ENCODE measurements at places on chromosomes 11 and 22.
A peak's percentile ranks its signal among the peaks of the same experiment; 100 is the strongest.

DNA sequence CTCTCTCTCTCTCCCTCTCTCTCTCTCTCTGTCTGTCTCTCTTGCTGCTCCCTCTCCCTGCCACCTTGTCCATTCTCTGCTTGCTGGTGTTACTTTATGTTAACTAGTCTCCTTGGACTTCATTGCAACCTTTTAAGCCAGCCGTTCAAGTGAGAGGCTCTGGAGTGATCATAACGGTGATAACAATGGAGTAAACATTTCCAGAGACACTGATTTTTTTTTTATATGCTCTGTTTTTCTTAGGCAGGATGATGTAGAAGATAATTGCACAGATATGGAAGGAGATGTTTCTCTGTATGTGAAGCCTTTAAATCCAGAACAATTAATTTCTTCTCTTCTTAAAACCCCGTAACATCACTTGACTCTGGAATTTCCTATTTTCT is 287.7 kb downstream of the TMEM135 start:
- DNase-seq, result no peak

GRCh38 chr11:38460896-38461295 is 1862.9 kb upstream of the RAG2 start:
- no peak for DNase-seq

DNA sequence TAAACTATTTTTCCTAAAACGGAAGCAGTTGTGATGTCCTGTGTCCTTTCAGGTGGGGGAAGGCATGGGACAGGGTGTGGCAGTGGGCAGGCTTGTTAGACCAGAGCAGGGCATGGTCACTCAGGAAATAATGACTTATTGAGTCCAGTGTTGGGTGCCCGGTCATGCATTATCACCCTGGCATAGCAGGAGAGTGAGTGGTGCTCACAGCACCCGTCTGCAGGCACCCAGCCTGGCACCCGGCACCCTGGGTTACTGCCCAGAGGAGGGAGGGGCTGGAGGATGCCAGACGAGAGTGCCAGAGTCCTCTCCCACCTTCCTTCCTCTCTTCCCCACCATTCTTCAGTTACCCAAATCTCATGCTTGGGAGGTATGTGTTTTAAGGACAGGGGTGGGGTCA is 59.1 kb downstream of the ST3GAL4 start:
- no peak for DNase-seq

DNA sequence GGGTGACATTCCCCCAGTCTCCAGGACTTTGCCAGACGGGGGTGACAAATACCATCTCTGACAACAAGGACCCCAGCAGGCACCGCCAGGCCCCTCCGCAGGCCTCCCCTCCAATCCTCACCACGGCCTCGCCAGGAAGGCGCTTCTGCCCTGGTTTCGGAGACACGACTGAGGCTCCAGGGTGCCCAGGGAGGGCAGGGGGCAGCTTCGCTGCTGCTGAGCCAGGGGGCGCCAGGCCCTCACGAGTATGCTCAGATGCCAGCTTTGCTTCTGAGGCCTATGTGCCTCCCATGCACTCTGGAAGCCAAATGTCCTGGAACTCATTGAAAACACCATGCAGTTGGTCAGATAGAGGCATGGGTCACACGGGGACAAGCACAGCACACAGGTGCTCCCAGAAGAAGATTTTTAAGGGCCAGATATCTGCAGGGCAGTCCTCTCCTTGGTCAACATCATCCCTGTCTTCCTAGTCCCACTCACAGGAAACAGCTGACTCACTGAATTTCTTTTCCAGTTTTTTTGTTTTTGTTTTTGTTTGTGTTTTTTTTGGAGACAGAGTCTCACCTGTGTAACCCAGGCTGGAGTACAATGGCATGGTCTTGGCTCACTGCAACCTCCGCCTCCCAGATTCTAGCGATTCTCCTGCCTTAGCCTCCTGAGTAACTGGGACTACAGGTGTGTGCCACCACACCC is 19.9 kb downstream of the BID start:
- DNase-seq, result no peak

DNA sequence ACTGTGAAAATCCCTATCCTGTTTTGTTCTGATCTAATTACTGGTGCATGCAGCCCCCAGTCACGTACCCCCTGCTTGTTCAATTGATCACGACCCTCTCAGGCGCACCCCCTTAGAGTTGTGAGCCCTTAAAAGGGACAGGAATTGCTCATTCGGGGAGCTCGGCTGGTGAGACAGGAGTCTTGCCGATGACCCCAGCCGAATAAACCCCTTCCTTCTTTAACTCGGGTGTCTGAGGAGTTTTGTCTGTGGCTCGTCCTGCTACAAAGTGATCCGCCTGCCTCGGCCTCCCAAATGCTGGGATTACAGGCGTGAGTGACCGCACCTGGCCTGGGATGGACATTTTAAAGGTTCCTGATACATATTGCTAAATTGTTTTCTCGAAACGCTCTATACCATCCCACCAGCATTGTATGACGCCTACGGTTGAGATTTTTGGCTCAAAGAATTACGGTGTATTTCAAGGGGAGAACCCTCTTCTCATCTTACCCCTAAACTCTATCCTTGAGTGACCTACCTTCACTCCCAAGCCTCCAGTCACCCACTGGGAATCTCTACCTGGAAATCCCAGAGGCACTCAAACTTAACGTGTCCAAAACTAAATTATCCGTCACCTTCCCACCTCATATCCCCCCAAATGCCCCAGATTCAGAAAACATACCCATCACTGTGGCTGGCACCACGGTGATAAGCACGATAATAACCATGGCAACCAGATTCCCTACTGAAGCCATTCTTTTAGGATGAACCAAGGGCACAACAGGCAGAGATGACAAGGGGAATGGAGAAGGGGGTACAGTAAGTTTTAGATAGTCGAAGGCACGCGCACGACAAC is 789 bp upstream of the POLA2 start:
- no peak for DNase-seq

- no peak for DNase-seq
These were observed 14.9 kb downstream of the CLMP start for GRCh38 chr11:123180166-123180565.

GRCh38 chr11:132904607-132905006 is 627.7 kb downstream of the OPCML start:
- no peak for DNase-seq

DNA sequence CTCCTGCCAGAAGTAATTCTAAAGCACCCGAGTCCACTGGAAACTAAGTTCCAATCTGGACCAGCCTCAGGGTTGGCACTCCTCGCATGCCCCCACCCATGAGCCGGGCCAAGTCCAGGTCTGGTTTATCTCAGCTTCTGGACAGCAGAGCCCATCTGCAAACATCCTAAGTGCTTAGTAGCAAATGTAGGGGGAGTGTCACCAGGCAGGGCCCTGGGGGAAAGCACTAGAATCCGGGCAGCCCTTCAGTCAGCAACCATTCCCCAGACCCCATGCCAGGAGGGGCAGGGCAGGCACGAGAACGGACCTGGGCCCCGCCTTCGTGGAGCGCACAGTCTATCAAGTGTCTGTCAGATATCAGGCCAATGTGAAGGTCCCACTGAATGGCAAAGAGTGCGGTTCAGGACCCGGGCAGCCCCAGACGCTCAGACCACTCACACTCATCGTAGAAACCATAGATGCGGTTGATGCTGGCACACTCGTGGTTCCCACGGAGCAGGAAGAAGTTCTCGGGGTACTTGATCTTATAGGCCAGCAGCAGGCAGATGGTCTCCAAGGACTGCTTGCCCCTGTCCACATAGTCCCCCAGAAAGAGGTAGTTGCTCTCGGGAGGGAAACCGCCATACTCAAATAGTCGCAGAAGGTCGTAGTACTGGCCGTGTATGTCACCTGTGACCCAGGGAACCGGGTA is 1.3 kb downstream of the PPP1CA start:
- no peak for DNase-seq

DNA sequence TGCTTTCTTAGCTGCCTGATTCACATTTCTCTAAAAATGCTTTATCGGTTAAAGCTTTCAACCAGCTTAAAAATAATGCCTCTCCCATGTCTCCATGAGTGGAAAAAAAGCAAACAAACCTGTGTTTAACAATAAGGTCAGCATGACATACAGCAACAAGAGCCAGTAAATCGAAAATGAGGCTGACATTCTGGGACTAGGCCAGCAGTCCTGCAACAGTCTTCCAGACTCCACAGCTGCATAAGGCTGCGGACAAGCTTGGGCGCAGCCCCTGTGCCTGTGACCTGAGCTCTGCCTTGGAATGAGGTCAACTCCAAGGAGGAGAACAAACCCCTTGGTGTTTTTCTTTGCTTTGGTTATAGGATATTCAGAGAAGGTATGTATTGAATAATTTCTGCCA is 95.5 kb downstream of the PGR start:
- DNase-seq, result no peak

DNA sequence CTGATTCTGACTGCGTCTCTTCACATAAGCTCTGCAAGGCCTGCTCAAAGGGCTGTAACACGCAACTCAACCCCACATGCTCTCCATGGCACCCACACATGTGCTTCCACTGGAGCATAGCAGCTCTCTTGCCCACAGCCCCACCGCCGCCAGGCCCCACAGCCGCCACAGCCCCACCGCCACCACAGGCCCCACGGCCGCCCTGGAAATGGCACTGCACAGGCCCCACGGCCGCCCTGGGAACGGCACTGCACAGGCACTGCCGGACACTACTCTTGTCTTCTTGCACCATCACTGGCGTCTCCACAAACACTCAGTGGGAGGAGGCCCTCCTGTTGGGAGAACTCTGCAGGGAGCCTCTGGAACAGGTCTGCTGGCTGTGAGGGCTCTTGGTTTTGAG is 8.6 kb downstream of the MOB2 start:
- no peak for DNase-seq

- peak; percentile 20 for DNase-seq
These were observed 23.7 kb downstream of the JAML start for GRCh38 chr11:118200901-118201680.

DNA sequence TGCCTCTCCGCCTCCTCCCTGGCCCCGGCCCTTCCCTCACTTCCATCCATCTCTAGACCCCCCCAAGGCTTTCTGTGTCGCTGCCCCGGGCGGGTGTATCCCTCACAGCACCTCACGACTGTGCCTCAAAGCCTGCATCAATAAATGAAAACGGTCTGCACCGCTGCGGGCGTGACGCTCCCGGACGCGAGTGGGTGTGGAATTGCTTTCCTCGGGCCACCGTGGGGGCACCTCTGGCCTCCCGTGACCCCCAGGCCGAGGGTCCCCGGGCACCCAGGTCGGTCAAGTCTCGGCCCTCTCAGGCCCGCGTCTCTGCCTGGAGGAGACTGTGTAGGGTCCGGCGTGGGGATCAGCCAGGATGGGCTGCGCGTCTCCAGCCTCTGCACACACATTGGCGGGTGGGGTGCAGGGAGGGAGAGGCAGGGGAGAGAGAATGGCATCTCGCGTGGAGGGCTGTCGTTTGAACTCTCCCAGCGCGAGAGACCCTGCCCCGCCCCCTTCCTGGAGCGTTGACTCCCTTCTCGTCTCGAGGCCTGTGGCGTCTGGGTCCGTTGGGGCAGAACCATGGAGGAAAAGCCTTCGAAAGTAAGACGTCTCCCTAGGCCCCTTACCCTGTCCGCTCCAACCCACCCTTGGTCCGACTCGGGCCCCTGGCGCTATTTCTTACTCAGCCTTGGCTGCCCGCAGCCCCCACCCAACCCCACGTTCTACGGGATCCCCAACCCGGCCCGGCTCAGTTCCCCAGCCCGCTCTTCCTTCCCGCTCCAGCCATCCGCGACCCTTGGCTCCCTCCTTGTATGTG is at the start of gene CATSPERZ:
TSS of gene CATSPERZ (plus strand) at position 512 of the 802 bp plus-strand sequence. CDS start at position 565, 53 bp downstream.
- no peak for DNase-seq

DNA sequence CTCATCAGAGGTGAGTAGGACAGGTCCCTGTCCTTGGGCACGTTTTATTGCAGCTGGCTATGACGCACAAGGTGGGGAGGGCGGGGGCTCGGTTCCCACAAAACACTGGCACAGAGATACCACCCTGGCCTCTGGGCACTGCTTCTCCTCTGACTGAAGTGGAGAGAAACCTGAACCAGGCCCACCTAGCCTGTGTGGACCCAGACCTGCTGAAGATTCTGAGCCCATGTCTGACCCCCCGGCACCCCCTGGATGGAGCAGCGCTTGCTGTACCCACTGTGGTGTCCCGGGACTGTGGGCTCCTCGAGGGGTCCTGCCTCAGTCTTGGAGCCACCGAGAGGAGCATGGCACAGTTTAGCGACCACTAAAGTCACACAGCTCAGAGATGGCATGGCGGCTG is 72.6 kb downstream of the PARVB start:
- no peak for DNase-seq

GRCh38 chr11:90646266-90646665 is 423.4 kb upstream of the CHORDC1 start:
- no peak for DNase-seq

- DNase-seq, result no peak
These were observed 67.4 kb downstream of the BRD1 start for GRCh38 chr22:49760280-49760629.

DNA sequence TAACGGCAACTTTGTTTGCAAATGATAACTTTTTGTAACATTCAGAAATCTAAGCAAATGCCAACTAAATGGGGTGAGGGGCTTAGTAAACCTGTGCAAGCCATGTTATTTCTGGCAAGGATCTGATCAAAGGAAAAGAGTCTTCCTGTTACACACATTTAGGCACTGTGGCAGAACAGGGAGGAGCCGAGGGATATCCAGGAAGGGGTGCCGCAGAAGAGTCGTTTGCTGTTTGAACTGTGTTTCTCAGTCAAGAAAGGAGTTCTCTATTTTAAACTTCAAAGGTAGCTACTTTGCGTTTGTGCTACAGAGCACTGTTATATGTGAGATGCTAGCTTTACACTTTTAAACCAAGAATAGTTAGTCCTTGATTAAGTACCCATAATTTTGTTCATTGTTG is 175.5 kb downstream of the ETS1 start:
- no peak for DNase-seq

GRCh38 chr11:27055065-27055682 is 14.6 kb downstream of the BBOX1 start:
- no peak for DNase-seq

- no peak for DNase-seq
These were observed 39.2 kb downstream of the PTPRJ start for GRCh38 chr11:48019595-48019994.

- DNase-seq, result no peak
These were observed 21.3 kb upstream of the GRAMD4 start for GRCh38 chr22:46598737-46599424.

DNA sequence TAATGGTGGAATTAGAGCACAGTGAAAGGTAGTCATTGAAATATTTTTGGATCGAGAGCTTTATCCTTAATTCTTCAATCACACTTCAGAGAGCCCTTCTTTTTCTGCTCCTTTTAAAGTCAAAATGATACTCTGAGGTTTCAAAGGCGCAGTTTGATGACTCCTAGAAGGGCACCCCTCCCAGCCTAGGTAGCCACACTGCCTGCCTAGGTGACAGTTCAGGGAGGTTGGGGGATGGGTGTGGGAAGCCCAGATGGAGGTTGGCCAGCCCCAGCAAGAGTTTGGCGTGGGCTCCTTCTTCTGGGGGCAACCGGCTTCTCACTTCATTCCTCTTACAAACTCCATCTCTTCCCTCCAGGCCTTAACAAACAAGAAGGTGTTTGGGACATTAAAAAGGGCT is 28.6 kb upstream of the PHF21A start:
- no peak for DNase-seq
